HFFc6 (cell line): ENCODE measurements at places on chromosomes 2 and 18. TPM values are rescaled to one million over a fixed set of nuclear protein-coding genes. Genes with fewer than 3 reads are reported as not detected.

Gene B3GNT7
- total RNA-seq, result 0.07 to 0.13 TPM (median 0.11 TPM) in 3 replicates

- H3K4me3 ChIP-seq, result peak overlapping the region; percentile 93
- H3K27me3 ChIP-seq, result peaks cover 5% of the 10 kb centered on the region
- peaks cover 10% of the 10 kb centered on the region for H3K36me3 ChIP-seq
Observed at GRCh38 chr2:54560146-54560881, 104.2 kb downstream of the SPTBN1 start.

Gene GCG
- total RNA-seq, result not detected in 3 replicates

DNA sequence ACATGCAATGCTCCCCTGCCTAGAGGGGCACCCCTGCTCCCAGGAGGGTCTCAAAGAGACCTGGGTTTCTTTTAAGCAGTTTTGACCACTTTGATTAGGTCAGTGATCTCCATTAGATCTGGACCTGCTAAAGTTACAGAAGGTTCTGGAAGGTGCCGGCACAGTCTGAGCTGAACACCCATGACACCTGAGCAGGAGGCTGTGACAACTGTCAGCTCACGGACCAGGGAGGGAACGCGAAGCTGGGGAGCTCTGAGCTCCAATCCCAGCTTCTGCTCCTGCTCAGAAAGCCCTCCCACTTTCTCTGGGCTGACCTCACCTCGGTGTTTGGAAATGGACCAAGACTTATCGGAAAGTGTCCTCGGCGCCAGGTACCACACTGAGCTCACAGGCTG lies 113.8 kb downstream of the NFATC1 start:
- no peaks in the 10 kb centered on the region for H3K36me3 ChIP-seq
- H3K27ac ChIP-seq, result no peak overlapping the region
- no peak overlapping the region for H3K4me3 ChIP-seq
- peaks cover 15% of the 10 kb centered on the region for H3K4me1 ChIP-seq
- DNase-seq, result no peak
- peaks cover 1% of the 10 kb centered on the region for H3K27me3 ChIP-seq

DNA sequence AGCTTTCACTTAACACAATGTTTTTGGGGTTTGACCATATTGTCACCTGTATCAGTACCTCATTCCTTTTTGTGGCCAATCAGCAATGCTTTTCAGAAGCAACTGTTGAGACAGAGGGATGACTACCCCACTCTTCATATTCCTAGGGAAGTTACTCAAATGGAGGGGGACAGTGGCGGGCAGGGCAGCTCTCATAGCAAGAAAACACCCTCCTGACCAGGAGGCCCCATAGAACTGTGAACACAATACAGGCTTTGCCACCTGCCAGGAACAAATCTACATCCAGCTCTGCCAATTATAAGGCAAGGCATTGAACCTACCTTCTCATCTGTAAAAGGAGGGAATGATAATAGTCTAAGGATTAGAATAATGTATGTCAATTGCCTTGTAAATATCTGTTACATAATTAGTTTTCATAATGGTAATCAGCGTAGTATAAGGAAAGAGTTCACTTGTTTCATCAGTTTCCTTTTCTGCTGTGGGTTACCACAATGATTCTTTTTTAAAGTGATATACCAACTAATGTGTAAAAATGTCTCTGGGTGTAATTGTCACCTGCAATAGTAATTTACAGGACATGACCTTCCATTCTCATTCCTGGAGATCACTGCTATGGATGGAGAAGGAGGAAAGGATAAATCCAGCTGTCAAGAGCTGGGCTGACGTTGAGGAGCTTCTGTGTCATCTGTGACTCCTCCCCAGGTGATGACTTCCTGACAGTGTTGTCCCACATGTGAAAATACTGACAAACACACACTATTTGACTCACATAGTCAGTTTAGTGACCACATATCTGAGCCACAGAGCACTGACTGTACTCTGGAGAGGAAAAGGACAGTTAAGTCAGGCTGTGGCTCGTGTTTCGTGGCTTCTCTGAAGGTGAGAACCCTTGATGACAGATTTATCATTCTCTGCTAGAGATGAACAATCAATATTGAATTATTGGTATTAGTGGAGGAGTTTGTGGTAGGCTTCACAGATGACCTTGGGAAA lies 13.5 kb downstream of the ALPK2 start:
- peaks cover 4% of the 10 kb centered on the region; the same call in 1 of the 2 replicates for H3K27me3 ChIP-seq
- DNase-seq, result no peak
- H3K36me3 ChIP-seq, result no peaks in the 10 kb centered on the region
- H3K4me1 ChIP-seq, result peaks cover 27% of the 10 kb centered on the region
- no peak overlapping the region for H3K27ac ChIP-seq

GRCh38 chr2:25322312-25322711 lies 19.4 kb downstream of the DNMT3A start:
- H3K4me1 ChIP-seq, result peaks cover 16% of the 10 kb centered on the region
- H3K4me3 ChIP-seq, result no peak overlapping the region
- no peak for DNase-seq
- H3K27me3 ChIP-seq, result peaks cover 6% of the 10 kb centered on the region
- no peak overlapping the region for H3K27ac ChIP-seq
- peaks cover 13% of the 10 kb centered on the region for H3K36me3 ChIP-seq
